ENCODE measurements at places on chromosomes 2 and 18. TPM values are rescaled to one million over a fixed set of nuclear protein-coding genes. Genes with fewer than 3 reads are reported as not detected.

- H3K36me3 ChIP-seq = no peaks in the 10 kb centered on the region
- no peak for DNase-seq
- no peak overlapping the region for H3K4me3 ChIP-seq
- H3K4me1 ChIP-seq = no peaks in the 10 kb centered on the region
- H3K27me3 ChIP-seq = no peaks in the 10 kb centered on the region
- H3K27ac ChIP-seq = no peak overlapping the region
Observed at GRCh38 chr2:204776781-204777559, 231.7 kb downstream of the PARD3B start.

GRCh38 chr2:86297382-86298147 is 39.9 kb downstream of the REEP1 start:
- no peak for DNase-seq
- H3K36me3 ChIP-seq = no peaks in the 10 kb centered on the region
- no peak overlapping the region for H3K4me3 ChIP-seq
- no peaks in the 10 kb centered on the region for H3K27me3 ChIP-seq
- H3K27ac ChIP-seq = no peak overlapping the region

DNA sequence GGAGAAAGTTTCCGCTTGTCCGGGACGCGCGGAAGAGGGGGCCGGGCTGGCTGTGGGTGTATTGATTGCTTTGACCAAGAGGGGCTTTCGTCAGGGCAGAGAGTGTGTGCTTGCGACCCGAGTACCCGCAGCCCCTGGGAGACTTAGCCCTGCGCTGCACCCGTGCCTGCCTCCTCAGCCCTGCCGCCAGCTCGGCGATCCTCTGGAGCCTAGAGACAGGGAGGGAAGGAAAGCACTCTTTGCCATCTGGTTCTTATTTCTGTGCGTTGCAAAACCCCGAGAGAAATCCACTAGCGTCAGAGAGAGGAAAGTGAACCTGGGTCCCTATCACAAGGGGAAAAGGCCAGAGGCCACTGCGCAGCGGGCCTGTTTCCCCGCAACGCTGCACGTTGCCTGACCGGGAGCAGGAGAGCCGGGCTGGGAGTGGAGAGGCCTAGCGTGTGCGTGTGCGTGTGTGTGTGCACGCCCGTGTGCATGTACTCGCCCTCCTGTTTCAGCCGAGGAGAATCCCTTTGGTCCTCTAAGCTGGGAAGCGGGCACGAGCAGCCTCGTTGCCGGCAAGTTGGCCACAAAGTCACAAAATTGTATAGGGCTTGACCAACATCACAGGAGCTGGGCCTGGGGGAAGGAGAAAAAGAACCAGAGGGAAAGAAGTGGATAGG is 1.7 kb downstream of the SIX3 start:
- DNase-seq = no peak
- H3K27ac ChIP-seq = no peak overlapping the region
- no peaks in the 10 kb centered on the region for H3K27me3 ChIP-seq
- no peaks in the 10 kb centered on the region for H3K4me1 ChIP-seq
- H3K4me3 ChIP-seq = no peak overlapping the region

DNA sequence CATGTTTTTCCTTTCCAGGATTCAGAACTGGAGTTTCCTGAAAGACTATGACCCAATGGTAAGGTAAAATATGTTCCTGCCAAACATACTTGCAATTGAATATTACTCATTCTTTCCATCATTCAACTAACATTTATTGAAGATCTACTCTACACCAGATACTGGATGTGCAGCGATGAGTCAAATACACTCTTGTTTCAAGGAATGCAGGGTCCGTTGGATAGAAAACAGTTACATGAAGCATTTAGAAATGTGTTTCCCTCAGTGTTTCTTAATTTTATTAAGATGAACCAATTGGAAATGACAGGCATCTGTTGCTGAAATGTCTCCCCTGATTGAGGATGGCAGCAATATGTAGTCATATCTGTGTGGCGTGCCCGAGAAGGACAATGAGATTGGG is 14.8 kb upstream of the SLC66A3 start:
- no peaks in the 10 kb centered on the region for H3K27me3 ChIP-seq
- no peak overlapping the region for H3K27ac ChIP-seq
- DNase-seq = no peak
- H3K4me3 ChIP-seq = no peak overlapping the region
- H3K36me3 ChIP-seq = no peaks in the 10 kb centered on the region

Gene MBP
- total RNA-seq = 25.2 TPM

GRCh38 chr18:48003426-48004349 is 73.2 kb upstream of the SMAD2 start:
- H3K27me3 ChIP-seq = no peaks in the 10 kb centered on the region
- peak overlapping the region; percentile 33 for H3K27ac ChIP-seq
- no peak overlapping the region for H3K4me3 ChIP-seq

DNA sequence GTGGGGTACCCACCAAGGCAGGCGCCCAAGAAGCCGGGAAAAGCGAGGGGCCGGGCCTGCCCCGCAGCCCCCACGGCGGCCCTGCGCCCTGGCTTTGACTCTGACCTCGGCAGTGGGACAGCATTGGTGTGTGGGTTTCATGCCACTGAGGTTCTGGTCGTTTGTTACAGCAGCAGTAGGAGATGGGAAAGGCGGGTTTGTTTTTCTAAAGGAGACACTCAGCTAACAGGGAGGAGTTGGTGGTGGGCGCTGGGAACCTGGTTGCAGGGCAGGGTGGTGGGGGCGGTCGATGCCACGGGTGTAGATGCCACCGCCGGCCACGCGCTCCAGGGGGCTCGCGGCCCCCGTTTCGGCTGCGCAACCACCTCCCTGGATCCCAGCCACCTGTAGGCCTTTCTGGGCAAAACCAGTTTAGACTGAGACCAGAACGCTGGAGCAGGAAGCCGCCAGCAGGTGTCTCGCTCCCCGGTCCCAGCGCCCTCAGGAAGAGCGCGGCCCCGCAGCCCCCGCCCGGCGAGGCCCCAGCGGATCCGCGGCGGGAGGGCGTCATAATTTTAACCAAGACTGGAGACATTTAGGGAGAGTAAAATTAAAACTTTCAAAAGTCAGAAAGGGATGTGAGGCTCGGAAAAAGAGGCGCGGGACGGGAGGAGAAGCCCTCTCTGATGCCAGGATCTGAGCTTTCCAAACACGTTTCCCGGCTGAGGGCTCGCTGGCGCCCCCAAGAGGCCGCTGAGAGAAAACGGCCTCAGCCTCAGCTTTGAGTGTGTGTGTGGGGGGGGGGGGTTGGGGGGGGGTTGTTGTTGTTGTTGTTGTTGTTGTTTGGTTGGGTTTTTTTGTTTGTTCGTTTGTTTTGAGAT is 17.4 kb downstream of the CIDEA start:
- peak overlapping the region; percentile 79 for H3K27ac ChIP-seq
- H3K4me1 ChIP-seq = no peaks in the 10 kb centered on the region
- H3K36me3 ChIP-seq = no peaks in the 10 kb centered on the region

All from uterus (tissue), 4 donors.